CD8-positive, alpha-beta T cell (primary cell): ENCODE measurements at places on chromosomes 3 and 15.

- no peak for DNase-seq
These were observed 49.2 kb upstream of the CTDSPL start for GRCh38 chr3:37812499-37812896.

DNA sequence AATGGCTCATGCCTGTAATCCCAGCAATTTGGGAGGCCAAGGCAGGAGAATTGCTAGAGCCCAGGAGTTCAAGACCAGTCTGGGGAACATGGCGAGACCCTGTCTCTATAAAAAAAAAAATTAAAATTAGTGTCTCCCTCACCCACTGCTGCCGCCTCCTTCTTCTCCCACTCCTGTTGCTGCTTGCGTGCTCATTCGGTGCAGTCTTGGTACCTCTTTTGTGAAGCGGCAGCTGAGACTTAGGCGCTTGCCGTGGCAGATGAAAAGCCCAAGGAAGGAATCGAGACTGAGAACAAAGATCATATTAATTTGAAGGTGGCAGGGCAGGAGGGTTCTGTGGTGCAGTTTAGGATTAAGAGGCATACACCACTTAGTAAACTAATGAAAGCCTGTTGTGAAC is 20.0 kb downstream of the GLB1 start:
- DNase-seq = no peak

GRCh38 chr15:95989392-95989791 is 341.1 kb upstream of the NR2F2 start:
- no peak for DNase-seq

GRCh38 chr15:88813960-88814359 is 10.7 kb downstream of the ACAN start:
- no peak for DNase-seq

GRCh38 chr15:65040461-65040860 is 4.7 kb upstream of the SLC51B start:
- DNase-seq = no peak

DNA sequence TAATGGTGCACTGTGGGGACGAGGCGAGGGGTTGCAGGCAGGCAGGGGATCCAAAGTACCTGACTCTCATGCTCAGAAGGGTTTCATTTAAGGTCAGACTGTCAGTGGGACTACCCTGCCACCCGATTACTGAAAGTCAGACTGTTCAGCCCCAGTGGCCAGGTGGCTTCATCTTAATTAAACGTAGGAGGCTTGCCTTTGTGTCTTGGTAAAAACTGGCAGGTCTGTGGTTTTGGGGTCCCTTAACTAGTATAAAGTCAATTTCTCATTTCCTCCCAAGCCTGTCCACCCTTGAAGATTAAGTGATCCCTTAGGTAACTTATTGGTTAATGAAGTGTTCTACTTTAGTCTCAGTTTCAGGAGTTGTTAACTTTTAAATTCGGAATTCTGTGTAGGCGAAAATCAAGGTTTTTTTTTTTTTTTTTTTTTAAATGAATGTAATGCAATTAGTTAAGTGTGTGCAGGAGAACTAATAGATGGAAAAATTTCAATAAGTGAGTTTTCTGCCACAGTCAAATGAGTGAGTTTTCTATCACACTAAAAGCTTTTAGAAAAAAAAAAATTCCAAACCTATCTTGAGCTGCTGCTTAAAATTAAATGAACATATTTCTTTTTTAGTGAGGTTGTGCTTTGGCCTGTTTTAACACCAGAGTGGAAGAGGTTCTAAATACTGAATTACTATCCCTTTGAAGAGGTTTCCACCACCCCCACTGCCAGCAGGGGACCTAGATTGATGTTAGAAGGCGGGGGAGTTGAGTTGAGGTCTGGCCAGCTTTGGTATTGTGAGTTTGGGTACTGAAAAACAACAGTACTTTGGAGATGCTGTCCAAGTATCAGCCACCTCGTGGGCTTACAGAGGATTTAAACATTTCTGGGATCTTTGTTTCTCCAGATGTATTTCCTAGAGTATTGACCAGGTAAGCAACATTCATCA is 15.2 kb downstream of the ITPR1 start:
- DNase-seq = no peak

- DNase-seq = no peak
These were observed 40.5 kb downstream of the CMTM7 start for GRCh38 chr3:32432045-32432710.

DNA sequence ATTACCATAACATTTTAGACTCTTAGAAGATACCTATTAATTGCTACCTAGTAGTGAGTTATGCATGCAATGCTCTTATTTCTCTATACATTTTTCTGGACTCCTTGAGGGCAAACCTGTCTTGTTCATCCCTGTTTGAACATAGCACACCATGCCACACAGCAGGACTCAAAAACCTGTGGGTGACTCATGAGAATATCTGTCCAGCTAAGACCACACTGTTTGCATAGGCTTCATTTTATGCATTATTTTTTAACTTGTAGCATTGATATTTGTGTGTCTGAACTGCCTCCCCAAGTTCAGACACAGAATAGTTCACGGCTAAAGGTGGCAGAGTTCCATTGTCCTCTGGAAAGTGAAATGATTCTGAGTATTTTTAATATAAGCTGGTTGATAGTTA is 1.8 kb downstream of the LMCD1 start:
- DNase-seq = no peak

- no peak for DNase-seq
These were observed 16.3 kb upstream of the FBLN2 start for GRCh38 chr3:13532631-13533030.

DNA sequence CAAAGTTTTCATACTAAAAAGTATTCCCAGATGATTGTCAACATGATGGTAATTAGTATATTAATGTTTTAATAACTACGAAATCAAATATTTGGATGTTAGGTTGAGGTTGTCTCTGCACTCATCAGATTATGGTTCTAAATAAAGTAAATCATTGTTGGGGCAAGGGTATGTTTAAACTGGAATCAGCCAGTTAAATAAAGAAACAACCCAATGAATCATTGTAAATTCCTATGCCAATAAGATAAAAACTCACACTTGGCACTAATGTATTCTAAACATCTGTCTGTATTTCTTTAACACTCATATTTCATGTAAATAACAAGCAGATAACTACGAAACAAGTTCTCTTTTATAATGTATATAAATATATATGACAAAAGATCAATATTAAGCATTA is 92.7 kb downstream of the PEAK1 start:
- DNase-seq = no peak

- DNase-seq = no peak
These were observed 855.5 kb downstream of the ROBO1 start for GRCh38 chr3:78912259-78912658.

GRCh38 chr3:90034038-90034437 is 926.6 kb downstream of the EPHA3 start:
- no peak for DNase-seq

DNA sequence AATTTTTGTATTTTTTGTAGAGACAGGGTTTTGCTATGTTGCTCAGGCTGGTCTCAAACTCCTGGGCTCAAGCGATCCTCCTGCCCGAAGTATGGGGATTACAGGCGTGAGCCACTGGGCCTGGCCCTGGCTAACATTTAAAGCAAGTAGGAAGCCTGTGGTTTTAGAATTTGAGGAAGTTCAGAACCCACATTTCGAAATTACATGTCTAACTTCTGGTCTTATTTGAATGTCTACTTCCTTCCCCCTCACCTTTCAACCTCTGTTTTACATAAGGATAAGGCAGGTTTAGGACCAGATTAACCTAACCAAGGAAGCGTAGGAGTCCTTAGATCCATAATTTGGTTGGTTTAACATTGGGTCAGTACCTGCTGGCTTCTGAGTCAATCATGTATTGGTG is 120.5 kb upstream of the PROK2 start:
- peak; percentile 14 for DNase-seq

DNA sequence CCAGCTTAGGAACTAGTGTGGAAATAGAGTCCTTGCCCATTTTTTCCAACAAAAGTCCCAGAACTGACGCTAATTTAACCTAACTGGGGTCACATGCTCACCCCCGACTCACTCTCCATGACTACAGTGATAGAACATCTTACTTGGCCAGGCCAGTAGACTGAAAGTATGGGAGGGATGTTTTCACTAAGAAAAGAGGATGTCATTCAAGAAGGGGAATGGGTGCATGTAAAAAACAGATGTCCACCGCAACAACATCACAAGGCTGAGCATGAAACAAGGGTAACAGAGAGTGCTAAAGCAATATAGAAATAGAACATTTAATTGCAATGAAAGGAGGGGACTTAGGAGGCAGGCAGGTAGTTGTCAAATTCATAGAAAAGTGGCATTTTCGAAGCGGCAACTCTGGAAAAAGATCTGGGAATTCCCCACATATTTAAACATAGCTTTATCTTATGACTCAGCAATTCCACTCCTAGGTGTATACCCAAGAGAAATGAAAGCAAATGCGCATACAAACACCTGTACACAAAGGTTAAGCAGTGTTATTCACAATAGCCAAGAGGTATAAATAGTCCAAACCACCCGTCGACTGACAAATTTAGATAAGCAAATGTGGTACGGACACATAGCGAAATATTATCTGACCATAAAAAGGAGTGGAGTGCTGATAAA is 41.1 kb upstream of the UBE2E2 start:
- DNase-seq = no peak

DNA sequence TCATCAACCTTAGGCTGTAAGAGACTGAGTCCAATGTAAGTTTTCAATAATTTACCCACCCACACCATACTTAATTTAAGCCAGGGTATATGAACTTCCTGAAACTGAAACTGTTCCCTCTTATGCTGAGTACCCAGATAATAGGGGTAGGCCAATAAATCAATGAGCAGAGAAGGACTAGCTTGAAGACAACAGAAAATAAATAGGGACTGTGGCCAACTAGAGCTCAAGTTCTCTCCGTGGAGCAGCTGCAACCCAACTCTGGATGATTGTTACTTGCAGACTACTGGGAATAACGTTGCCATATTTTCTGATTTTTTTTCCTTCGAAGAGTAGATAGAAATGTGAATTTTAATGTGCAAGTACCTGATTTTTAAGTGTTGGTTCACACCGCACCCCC is 128.0 kb downstream of the ATG7 start:
- no peak for DNase-seq

GRCh38 chr15:100834731-100835130 is 44.9 kb upstream of the ALDH1A3 start:
- DNase-seq = no peak

DNA sequence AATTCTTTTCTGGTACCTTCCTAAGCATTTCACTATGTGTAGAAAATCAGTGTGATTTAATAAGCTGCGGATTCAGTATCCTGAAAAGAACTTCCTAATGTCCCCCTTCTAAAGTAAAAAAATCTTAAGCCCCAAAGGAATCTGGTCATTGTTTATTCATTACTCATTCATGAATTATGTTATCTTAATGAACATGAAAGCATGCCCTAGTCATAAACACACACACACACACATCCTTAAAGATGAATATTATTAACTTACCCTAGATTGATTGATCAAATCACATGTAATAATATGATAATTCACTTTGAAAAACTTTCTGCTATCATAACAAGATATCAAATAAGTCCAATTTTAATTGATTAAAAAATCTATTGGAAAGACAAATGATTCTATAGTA is 96.4 kb upstream of the BFSP2 start:
- no peak for DNase-seq

DNA sequence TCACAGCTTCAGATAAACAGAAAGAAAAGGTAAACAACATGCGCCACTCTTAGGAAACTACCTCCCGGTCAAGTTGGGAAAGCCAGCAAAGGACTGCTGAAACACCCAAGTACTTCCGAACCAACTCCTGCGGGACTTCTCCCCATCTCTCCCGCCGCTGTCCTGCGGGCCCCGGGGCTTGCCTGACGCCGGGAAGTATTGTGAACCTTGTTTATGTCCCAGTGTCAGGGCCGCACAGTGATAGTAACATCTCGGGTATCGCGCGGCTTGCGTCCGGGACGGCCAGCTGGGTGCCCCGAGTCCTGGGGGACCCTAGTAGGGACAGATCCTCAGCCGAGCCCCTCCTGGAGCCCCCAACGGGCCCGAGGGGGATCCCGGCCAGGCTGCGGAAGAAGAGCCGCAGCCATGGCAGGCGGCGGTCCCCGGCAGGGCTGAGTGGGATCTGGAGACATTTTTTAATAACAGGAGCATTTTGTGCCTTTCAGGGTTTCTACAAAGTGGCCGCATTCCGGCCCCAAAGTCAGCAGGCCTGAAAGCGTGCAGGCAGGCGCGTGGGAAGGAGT is 756 bp downstream of the CLPX start:
- DNase-seq = peak; percentile 13

GRCh38 chr3:73453666-73454065 is 171.1 kb downstream of the PDZRN3 start:
- DNase-seq = no peak

DNA sequence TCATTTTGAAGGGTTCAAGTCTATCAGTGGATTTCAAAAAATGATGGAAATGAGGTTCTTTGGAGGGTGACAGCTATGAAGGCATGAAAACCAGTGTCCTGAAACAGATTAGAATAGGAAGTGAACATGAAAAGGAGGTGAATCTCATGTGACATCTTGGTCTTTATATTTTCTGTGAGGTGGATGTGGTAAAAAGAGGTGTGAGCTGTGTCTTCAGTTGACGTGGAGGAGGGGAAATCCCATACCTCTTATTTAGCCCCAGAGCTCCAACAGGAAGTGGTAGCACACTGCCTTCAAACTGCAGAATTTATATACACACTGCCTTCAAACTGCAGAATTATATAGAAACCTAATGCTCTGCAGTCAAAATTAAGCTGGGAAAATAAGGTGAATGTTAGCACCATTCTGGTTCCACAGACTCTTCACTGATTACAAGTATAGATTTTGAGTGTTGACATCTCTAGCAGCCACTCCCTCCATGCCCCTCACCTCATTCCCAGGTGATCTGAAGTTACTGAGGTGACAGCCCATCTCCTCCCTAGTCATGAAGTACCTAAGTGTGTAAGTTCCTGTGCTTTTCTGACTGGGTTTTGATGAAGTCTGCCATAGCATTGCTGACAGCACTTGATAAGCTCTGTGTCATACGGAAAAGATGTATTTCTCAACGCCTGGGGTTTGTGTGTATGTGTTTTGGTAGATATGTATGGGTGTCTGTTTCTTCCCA is 2.7 kb downstream of the RAB8B start:
- DNase-seq = peak; percentile 97

DNA sequence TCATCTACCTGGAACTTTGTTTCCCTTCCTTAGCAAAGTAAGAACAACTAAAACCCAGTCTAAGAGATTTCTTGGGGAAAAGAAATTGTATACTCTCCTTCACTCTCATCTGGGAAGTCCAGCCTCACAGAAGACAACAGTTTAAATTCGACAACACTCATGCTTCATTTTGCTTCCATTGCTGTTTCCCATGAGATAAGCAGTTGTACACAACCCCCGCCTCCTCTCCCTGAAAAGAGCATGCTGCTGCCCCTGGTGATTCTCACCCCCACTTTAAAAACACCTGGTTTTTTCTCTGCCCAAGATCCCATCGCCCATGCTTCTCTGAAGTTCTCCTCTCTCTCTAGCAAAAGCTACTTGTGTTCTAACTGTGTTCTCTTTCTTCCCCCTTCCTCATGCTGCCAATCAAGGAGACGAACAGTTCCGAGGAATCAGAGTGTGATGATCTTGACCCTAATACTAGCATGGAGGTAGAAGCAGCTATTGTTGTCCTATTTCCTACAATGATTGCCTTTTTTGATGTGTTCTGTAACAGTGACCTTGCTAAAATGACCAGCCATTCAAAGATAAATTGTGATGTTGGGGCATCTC is 51.1 kb upstream of the UMPS start:
- DNase-seq = no peak
